ENCODE measurements at places on chromosomes 12 and 14.

DNA sequence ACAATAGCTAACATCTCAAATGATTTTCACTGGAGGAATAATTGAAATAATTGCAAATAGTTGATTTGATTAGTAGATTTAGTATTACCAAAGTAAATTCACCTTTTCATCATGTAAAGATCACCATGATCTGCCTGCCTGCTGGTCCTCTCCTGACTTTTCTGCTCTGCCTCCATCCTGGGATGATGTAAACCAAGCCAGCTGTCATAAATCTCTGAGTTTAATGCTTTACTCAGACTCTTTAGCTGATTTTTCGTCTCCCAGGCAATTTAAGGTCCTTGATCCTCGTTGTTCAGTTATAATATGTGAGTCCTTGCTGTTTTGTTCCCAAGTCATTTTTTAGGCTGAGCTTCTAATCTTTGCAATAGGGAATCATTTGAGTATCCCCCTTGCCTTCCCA lies 138.0 kb downstream of the ANO4 start:
- DNase-seq, result no peak

- no peak for DNase-seq
Measured at GRCh38 chr14:99603471-99604277, at the start of gene CCDC85C. Gene CCDC85C, minus strand, starts transcription at chr14:99604207. Its CDS starts 248 bp downstream, at chr14:99603959.

DNA sequence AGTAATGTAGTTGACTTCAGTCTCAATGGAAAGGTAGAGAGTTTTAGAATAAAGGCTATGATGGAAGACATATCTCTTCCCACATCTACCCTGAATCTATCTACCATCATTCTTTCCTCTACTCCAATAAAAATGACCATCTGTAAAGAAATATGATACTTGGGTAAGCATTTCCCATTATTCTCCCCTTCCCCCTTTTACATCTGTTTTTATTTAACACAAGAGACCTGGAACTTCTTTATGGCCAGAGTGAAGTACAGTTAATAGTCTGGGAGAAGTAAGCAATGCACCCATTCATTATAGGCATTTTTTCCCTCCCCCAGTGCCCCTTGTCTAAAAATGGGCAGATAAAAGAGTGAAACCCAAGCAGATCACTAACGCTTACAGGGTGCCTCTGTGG lies 6.5 kb downstream of the TPH2 start:
- no peak for DNase-seq

DNA sequence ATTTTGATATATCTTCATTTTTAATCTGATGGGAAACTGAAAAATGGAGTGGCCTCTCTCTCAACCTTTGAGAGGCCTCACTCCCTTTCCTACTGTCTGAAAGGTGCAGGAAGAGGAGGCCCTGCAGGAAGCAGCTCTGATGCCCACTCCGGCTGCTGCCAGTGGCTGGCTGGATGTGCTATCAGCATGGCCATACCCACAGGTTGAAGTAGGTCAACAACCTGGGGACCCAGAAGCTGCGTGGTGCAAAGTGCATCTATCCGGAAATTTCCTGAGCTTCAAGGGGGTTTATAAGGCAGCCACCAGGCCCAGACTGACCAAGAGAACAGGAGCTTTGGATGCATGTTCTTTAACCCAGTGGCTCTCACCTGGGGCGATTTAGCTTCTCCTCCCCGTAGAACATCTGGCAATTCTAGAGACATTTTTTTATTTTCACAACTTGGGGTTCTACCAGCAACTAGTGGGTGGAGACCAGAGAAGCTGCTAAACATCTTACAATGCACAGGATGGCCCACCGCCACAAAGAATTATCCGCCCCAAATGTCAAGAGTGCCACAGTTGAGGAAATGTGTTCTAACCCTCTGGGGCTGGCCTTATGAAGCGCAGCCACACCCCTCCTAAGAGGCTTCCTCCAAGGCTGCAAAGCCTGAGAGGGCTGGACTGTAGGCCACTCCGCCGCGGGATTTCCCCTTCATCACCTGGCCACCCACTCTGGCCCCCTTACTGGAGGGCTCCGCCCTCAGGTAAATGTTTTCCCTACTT lies 8.2 kb upstream of the BATF start:
- no peak for DNase-seq

- DNase-seq, result no peak
Measured at GRCh38 chr14:93009471-93010129, 86.7 kb downstream of the CHGA start.

GRCh38 chr14:83217492-83217891 lies 1683.8 kb upstream of the SEL1L start:
- no peak for DNase-seq

GRCh38 chr14:36507847-36508417 lies 12.1 kb downstream of the NKX2-1 start:
- DNase-seq, result no peak

DNA sequence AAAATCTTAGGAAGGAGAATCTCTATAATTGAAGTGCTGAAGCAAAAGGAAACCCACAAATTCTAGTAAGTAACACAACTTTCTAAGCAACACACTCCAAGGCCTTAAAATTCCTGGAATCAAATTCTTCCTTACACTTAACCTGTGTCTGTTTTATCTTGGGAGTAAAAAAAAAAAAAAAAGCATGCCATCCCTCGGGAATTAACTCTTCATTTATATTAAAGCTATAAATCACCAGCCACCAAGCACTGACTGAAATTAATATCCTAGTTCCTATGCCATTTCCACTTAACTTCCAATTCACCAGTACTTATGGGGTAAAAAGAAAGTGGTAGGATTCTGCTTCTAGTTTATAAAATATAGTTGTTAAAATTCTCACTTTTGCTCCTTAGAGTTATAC lies 238.1 kb downstream of the SLC25A21 start:
- no peak for DNase-seq

GRCh38 chr12:10214895-10215267 lies 2.2 kb downstream of the GABARAPL1 start:
- DNase-seq, result no peak

DNA sequence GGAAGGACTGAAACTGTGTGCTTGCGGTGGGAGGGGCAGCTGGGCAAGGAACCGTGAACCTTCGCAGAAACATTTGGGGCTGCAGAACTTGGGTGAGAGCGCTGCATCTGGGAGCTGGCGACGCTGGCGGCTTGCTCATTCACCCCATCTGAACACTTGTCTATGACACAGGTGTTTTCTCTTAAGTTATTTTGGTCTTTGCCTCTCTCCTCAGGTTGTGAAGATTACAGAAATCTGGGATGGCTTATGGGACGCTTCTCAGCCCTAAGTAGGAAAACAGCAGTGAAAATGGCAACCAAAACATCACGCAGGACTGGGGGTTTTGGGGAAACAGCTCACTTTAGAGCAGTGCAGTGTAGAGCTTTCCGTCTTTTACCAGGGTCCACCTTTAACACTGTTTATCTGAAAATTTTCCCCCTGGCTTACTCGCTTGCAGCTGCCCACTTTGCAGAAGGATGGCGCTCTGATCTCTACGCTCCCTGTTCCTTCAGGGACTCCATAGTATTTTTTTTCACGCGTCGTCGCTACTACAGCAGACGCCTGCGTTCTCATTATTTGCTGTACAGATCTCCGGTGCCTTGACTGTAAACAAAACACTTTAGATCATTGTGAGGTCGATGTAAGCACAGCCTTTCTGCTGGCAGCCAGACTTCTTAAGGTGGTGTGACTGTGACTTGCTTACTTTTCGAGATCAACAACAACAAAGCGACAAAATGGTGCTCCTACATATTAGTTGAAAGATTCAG lies 2.7 kb upstream of the CDKN1B start:
- no peak for DNase-seq

DNA sequence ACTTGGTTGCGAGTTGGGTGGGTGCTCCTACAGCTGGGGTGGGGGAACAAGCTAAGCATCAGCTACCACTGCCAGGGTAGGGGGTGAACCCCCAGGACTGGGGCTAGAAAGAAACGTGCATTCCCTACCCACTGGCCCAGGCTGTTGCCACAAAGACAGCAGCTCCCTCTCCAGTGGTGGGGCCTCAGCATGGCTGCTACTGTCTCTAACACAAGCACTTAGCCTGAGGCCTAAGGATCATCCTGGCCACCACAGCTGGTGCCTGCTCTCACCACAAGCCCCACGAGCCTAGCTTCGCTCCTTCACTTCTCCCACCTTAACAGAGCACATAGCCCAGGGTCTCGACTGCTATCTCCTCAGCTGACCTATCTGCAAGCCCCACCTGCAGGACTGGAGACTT lies 18.9 kb downstream of the SLC25A21 start:
- DNase-seq, result no peak

DNA sequence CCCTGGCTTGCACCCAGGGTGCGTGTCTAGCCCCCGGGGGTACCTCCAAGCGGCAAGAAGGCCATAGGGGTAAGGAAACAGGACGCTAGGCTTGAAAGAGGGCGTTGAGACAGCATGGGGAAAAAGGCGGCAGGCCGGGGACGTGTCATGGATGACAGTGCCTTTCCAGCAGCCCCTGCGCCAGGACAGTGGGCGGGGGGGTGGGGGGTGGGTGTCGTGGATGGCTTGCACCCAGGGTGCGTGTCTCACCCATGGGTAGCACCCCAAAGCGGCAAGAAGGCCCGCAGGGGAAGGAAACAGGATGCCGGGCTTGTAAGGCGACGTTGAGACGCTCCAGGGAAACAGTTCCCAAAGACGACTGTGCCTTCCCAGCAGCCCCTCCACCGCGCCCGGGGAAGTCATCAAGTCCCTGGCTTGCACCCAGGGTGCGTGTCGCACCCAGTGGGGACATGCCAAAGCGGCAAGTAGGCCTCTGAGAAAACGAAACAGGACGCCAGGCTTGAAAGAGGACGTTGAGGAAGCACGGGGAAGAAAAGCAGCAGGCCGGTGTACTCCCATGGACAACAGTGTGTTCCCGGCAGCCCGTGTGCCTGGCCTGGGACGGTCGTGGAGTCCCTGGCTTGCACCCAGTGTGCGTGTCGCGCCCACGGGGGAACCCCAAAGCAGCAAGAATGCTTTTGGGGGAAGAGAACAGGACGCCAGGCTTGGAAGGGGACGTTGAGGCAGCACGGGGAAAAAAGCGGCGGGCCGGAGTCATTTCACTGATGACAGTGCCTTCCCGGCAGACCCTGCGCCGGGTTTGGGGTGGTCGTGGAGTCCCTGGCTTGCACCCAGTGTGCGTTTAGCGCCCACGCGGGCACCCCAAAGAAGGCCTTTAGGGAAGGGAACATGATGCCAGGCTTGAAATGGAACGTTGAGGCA lies 163.5 kb upstream of the ALG10B start:
- no peak for DNase-seq

DNA sequence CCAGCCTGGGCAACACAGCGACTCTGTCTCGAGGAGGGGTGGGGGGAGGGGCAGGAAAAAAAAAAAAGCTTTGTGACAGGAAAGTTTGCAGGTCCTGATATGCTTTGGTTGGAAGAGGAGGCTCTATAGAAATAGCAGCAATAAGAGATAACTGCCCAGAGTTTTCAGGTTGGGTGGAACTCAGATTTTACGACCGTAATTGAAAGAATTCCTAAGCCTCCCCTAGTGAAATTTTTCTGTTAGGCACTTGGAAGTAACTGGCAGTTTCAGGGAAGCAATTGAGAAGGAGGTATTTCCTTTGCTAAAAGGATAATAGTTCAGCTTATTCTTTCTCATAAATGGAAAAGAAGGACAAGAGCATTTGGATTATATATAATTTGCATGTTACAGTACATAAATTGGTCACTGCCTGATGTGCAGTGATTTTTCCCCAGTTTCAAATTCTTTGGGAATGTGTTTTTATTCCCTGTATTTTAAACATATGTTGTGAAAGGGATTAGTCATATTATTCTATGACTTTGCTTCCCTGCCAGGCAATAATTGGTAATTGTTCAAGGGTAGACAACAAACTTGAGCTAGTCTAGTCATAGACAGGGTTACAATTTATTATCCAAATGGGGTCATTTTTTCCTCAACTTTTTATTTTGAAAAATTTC lies 452.8 kb downstream of the AEBP2 start:
- DNase-seq, result no peak

DNA sequence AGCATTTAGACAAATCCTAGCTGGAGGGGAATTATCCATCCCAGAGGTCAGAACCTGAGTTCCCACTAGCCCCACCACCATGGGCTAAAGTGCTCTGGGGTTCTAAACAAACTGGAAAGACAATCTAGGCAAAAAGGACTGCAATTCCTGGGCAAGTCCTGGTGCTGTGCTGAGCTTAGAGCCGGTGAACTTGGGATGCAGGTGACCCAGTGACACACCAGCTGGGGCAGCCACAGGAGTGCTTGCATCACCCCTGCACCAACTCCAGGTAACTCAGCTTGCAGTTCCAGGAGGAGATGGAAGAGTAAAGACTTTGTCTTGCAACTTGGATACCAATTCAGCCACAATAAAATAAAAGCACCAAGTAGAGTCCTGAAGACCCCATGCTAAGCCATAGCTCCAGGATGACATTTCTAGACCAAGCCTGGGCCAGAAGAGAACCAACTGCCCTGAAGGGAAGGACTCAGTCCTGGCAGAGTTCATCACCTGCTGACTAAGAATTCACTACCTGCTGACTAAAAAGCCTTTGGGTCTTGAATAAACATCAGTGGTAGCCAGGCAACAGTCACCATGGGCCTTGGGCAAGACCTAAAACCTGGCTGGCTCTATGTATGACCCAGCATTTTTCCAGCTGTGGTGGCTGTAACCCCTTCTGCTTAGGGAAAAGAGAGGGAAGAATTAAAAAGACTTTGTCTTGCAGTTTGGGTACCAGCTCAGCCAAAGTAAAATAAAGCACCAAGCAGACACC lies 223.4 kb upstream of the DIO2 start:
- DNase-seq, result no peak

GRCh38 chr12:125340791-125341190 lies 275.6 kb downstream of the AACS start:
- no peak for DNase-seq

Measured in stimulated activated CD8-positive, alpha-beta memory T cell treated with anti-CD3 and anti-CD28 coated beads, Interleukin-15, amount 100 ng/mL, for 24 hours (primary cell).